ENCODE measurements at places on chromosomes 3 and 15.
A peak's percentile ranks its signal among the peaks of the same experiment; 100 is the strongest.

DNA sequence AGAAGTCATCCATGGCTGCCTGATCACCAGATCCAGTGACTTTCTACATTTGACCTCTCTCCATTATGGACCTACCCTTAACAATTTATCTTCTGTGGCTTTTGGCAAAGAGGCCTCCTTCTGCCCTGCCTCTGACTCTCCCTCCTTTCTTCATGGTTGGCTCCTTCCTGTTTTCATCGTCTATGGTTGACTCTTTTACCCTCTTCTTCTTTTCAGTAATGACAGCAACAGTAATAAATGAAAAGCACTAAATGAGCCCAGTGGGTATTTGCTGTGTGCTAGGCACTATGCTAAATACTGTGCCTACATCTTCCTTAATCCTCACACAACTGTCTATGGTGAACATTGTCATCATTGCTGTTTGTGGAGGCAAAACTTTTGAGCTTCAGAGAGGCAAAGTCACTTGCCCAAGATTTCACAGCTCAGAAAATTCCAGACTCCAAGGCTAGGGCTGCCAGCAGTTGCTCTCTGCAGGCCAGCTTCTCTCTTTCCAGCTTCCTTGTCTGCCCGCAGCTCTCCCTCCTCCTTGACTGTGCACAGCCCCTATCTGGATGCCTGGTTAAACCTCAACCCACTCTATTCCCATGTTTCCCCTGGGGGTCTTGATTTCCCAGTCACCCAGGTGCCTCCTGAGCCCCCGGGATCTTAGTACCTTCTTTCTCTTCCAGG lies 24.6 kb downstream of the ITPR1 start:
- DNase-seq, result no peak

DNA sequence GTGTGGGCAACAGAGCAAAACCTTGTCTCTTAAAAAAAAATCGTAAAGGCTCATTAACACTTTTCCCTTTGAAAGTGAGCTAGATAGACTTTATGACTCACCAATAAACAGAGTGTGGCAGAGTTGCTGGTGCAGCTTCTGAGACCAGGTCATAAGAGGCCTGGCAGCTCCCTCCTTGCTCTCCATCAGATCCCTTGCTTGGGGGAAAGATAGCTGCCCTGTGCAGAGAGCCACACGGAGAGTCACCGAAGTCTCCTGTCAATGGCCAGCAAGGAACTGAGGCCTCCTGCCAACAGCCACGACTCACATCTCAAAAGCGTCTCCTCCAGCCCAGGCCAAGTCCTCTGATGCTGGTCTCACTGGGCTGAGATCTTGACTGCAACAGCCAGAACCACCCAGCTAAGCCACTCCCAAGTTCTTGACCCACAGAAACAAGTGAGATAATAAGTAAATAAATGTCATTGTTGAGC lies 8.7 kb upstream of the GP9 start:
- DNase-seq, result no peak

GRCh38 chr3:71857956-71858355 lies 73.0 kb upstream of the PROK2 start:
- DNase-seq, result no peak

DNA sequence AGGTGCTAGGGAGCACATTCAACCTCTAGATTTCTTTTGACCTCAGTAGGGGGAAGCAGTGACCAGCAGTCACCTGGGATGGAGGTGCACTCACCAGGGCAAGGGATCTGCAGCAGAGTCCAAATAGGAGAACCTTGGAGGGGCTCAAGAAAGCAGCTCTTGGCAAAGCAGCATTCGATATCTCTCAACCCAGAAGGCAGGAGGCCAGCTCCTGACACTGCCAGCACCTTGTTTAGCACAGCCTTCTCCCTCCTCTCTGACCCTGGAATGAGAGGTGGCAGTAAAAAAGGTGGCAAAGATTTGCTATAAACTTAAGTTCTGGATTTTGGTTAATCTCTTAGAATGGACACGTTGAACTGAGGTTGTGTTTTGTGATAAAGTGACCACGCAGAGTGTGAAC lies 107.9 kb downstream of the AQP9 start:
- DNase-seq, result no peak

- DNase-seq, result no peak
These were observed 18.8 kb upstream of the AMOTL2 start for GRCh38 chr3:134393074-134393473.

DNA sequence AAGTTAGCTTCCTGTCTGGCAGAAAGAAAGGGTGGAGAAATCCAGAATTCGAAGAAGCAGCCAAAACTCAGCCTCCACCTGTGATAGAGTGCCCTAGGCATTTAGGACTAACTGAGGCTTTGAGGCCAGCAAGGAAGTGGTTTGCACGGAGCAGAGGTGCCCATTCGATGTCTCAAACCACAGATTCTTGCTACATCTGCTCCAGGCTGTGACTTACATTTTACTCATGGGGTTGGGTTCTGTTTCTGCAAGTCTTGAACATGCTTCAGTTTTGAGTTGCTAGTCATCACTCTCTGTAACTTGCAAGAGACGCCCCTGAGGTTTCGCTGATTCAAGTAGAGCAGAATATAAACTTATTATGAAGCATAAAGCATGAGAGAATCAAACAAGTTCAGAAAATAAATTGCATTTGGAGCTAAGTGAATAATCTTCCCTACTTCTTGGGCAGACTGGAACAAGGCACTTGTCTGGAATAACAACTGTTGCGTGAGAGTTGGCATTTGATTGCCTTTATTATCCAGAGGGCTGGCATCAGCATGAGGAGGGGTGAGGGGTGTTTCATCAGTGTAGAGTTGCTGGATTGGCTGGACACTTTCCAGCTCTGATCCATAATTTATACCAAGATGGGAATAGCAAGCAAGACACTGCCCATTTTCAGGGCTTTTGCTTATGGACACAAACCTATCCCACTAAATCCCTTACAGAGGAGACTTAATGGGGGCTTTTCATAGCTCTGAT lies 256.5 kb downstream of the AGBL1 start:
- DNase-seq, result no peak

- no peak for DNase-seq
These were observed 89.7 kb upstream of the KCNAB1 start for GRCh38 chr3:156030723-156031122.

- DNase-seq, result no peak
These were observed 6.0 kb downstream of the GNB5 start for GRCh38 chr15:52185151-52185561.

- peak; percentile 43 for DNase-seq
These were observed 16.6 kb downstream of the EPB42 start for GRCh38 chr15:43204016-43204901.

DNA sequence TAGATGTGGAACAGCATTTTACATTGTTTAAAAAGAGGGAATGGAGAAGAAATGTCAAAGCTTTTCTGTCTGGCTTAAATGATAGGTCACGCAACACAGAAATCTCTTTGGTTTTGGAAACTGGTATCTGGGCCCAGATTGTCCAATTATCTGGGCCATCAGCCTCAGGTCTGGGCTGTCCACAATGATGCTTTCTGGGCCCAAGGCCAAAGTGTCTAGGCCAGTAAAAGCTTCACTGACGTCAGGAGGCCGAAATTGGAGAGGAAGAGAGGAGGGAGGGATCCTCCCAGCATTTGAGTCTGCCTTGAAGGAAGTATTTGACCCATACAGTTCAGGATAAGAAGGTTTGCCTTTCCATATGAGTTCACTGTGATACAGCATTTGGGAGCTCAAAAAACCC lies 60.7 kb upstream of the ALDH1A3 start:
- DNase-seq, result no peak

DNA sequence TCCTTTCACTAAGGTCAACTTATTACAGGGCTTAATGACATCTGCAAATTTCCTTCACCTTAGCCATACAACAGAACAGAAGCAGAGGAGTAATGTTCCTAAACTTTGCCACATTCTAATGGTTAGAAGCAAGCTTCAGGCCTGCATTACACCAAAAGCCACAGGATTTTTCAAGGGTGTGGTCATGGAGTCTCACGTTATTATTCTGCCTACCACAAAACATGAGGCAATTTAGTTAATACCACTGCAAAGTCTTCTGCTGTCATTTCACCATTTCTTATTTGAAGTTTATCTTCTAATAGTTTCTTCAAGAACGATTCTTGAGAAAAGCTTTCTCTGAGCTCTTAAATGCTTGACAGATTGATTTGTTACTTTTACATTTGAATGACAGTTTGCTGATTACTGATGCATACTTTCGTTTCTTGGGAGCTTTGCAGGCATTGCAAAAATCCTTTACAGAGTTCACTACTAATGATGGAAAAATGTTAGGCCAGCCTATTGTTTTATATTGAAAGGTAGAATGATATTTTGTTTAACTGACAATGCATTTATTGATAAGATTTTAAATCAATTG lies 1257.1 kb downstream of the NSUN3 start:
- no peak for DNase-seq

DNA sequence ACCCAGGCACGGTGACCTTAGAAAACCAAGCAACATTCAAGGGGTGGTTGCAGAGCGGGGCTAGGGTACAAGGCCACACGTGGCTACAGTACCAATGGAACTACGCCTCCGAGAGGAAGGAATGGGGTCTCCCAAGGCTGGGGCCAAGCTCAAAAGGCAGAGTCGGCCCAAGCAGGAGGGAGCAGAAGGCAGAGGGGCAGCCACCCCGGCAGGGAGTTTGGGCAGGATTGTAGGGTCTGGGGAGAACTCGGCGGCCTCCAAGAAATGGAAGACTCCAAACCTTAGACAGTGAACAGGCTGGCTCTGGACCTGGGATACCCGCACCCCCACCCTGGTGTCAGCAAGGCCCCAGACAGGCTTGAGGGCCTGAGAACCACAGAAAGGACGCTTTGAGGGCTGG lies 28.7 kb downstream of the ATRIP start:
- DNase-seq, result no peak

- no peak for DNase-seq
These were observed 2.1 kb downstream of the LSAMP start for GRCh38 chr3:116443191-116443661.

- no peak for DNase-seq
These were observed 29.9 kb downstream of the ACKR4 start for GRCh38 chr3:132626955-132627354.

GRCh38 chr3:67715971-67716370 lies 61.6 kb upstream of the SUCLG2 start:
- DNase-seq, result no peak

DNA sequence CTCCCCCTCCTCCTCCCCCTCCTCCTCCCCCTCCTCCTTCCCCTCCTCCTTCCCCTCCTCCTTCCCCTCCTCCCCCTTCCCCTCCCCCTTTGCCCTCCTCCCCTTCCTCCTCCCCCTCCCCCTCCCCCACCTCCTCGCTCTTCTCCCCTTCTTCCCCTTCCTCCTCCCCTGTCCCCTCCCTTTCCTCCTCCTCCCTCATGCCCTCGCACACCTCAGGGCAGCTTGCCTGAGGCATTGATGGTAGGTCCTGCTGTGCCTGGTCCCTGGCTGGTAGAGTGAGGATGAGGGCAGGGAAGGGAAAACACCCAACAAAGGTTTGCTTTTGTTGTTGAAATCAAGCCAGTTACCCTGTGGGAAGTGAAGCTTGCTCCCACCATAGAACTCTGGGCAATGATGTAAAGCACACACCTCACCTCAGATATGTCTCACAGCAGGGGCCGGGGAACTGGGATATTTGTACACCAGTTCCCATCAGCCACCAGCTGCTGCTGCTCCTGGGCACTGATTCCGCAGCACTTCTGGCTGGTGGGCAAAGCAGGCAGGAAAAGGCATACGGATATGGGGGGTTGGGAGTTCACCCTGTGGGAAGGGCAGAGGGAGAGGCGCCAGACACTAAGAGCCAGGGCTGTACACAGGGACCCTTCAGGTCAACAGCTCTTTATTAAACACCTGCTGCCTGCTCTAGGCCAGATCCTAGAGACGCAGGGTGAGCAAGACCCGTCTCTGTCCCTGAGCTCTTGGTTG lies 13.8 kb downstream of the ISG20 start:
- DNase-seq, result no peak
